ENCODE measurements at places on chromosomes 4 and X.
A peak's percentile ranks its signal among the peaks of the same experiment; 100 is the strongest.

GRCh38 chrX:136598631-136599030, 49.3 kb upstream of the CD40LG start:
- peak; percentile 24 for DNase-seq

DNA sequence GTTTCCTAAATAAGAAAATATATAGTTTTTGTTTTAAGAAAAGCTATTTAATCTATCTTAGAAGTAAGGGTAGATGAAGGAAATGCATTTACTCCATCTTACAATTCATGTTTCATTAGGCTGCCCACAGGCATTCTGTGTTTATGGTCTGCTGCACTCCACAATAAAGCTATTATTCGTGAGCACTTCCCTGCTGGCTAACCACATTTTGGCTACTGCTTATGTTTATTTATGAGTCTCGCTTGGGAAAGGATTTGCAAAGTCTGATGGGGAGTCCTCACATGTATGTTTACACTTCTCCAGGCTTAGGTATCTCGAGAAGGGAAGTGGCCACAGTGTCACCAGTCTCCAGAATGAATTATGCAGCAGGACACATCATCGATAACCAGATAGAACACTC, 260.8 kb upstream of the VCX start:
- no peak for DNase-seq

GRCh38 chrX:68462653-68463052, 29.4 kb upstream of the OPHN1 start:
- no peak for DNase-seq

- DNase-seq, result no peak
Measured at GRCh38 chr4:182823576-182823975, 93.6 kb downstream of the DCTD start.

- no peak for DNase-seq
Measured at GRCh38 chrX:75038925-75039324, 113.7 kb upstream of the NEXMIF start.

GRCh38 chr4:40185830-40186664, 10.8 kb upstream of the RHOH start:
- DNase-seq, result no peak

DNA sequence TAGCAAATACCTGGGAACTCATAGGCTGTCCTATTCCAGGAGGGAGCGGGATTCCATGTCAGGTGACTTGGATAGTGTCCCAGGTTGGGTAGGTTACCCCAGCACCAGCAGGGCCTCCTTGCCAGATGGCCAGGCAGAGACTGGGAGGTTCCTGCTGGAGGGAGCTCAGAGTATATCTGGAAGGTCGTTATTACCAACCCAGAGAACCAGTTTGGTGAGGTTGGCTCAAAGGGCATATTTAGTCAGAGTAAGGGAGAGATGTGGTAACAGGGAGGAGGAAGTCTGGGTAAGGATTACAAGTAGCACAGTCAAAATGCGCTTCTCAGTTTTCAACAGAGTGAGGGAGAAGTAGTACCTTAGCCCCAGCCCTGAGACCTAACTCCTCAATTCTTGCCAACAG, 53.3 kb upstream of the LNX1 start:
- no peak for DNase-seq

- no peak for DNase-seq
Measured at GRCh38 chr4:123127875-123128274, 205.5 kb upstream of the NUDT6 start.

DNA sequence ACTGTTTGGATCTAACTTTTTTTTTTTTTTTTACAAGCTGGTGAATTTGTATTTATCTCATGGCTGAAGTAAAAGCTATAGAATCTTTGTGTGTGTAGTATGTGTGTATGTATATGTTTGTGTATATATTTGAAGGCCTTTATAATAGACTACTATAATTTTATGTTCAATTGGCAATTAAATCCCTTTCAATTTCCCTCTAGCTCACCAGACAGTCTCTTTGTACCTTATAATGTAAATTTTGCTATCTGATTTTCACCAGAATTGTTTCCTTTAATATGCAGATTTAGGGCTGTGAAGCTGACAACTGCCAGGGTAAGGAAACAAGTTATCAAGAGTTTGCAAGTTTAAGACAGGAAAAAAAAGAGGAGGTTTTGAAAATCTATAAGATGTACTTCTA, 33.1 kb upstream of the MTMR8 start:
- no peak for DNase-seq

DNA sequence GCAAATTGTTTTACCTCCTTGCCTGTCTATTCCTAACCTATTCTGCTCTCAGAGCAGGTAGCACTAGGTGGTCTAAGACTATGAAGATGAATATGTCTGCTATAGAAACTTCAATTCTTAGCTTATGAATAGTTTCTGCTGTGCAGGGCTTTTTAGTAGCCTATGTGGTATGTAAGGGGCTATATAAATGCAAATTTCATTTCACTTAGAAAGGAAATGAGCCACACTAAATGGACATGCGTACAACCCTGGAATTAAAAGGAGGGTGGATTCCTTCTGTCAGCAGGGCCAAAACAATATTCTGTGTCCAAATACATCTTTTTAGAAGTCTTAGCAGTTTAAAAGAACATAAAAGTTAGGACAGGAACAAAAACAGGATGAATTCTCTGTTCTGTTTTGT, 163.9 kb upstream of the GEMIN8 start:
- DNase-seq, result no peak

GRCh38 chrX:101906136-101906796, 25.6 kb downstream of the ZMAT1 start:
- DNase-seq, result no peak

DNA sequence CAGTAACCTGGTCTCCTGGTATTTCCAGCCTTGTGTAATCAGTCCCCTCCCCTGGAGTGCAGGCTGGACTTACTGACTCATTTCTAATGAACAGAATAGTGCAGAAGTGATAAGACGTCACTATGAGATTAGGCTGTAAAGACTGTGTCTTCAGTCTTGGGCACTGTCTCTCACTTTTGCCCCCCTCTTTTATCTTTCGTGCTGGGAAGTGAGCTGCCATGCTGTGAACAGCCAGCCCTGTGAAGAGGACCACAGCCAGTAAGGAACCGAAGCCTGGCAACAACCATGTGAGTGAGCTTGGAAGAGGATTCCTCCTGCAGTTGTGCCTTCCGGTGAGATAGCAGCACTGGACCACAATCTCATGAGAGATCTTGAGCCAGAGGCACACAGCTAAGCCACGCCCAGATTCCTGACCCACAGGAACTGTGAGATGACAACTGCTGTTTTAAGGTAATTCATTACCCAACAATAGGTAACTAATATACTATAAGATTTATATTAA, 67.5 kb upstream of the GPR34 start:
- DNase-seq, result no peak

DNA sequence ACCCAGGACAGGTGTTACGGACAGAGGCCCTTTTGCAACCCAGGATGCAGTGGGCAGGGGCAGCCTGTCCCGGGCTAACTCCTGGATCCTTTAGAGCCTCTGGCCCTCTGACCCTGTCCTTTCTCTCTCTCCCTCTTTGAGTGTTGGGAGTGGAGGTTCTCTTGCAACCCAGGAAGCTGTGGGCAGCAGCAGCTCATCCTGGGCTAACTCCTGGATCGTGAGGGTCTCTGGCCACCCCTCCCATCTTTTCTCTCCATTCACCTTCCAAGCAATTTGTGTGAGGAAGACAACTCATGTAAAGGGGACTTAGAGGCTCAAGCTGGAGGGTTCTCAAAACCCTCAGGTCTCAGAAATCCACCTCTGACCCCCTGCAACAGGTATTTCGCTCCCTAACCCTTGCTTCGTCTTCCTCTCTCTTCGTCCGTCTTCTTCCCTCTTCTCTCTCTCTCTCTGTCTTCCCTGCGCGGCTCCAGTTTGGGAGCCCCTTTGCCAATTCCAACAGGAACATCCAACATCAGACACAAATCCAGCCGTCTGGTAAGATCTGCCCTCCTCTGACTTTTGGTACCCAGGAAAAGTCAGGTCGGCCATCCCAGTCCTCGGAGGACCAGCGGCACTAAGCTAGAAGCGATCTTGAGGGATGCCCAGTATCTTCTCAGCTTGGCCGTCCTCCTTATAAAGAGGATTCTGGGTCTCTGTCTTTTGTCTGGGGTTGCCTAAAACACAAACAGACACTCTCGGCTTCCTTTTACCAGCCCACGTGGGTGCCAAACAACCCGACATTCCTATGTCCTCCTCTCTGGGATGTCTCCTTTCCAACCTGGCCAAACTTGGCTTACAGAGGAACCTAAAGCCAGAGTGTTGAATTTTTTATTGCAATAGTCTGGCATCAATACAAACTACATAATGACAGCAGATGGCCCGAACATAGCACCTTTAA, 7.9 kb downstream of the ASMTL start:
- DNase-seq, result no peak

- DNase-seq, result no peak
Measured at GRCh38 chr4:83241132-83241531, 43.5 kb downstream of the COQ2 start.

GRCh38 chr4:105107095-105107856, 39.4 kb upstream of the TET2 start:
- no peak for DNase-seq

Data from stimulated activated CD4-positive, alpha-beta T cell treated with anti-CD3 and anti-CD28 coated beads, Interleukin-4, amount 100 ng/mL, for 1 hour (primary cell).